Islet precursor cell (in vitro differentiated cells): ENCODE measurements at places on chromosomes 1 and 21.
A peak's percentile ranks its signal among the peaks of the same experiment; 100 is the strongest.

GRCh38 chr1:241323514-241324195, 33.4 kb downstream of the RGS7 start:
- DNase-seq = peak; percentile 81

DNA sequence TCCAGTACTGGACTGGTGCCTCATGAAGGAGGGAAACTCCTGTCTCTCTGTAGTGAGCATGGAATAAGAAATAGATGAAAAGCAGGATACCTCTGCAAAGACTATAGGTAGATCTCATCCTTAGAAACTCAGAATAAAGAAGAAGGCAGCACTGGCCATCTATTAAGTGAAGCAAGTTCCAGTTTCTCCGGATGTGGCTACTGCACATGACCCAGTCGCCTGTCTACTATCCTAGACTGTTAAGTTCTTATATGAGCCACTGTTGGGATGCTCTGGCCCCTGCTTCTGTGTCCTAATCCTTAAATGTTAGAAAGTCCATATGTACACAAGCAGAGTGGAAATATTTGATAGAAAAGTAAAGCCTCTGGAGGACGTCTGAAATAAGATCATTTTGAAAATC, 2.2 kb downstream of the FASLG start:
- DNase-seq = no peak

DNA sequence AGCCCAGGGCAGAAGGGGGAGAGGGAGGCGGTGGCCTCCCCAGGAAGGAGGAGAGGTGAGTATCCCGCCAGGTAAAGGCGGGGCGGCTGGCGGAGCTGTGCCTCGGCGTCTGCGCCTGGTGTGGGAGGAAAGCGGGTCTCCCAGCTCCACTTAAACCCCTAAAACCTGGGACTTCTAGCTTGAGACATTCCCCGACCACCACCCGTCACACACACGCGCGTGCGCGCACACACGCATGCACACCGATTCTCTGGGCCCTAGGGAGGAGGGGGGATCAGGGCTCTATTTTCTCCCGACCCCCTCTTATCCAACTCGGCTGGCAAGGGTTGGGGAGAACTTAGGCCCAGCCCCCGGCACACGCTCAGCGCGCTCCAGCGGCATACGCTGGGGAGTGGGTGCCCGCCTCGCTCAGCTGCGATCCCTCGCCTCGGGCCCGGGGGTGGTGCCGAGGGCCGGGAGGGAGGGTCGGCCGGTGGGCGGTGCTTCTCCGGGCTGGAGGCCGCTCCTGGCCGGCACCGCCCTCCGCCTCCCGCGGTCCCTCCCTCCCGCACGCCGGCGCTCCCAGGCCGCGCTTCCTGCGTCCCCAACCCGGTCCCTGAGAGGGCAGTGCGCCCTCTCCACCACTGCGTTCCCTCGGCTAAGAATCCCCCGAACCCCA, at the start of gene TMEM51:
Gene TMEM51, plus strand, starts transcription at position 564 of the 658 bp plus-strand sequence. CDS start 61,341 bp downstream, outside the sequence.
- peak; percentile 93 for DNase-seq

GRCh38 chr1:65417729-65418128, 2.7 kb upstream of the LEPR start:
- peak; percentile 59 for DNase-seq

DNA sequence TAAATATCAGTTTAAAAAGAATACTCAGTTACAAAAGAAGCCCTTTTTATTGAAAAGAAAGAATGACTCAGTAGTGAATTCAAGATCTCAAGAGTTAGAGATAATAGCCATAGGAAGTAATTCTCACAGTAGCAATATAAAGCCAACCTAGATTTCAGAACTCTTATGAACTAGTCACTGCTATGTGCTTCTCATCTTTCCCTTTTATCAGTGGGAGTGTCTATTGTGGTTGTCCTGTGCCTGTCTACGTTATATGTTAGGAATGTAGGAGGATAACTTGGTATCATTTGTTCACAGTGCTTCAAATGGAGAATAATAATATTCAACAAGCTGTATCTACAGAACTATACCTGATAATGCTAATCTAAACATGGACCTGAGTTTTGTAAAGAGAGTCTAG, 73.1 kb upstream of the RGS21 start:
- no peak for DNase-seq

DNA sequence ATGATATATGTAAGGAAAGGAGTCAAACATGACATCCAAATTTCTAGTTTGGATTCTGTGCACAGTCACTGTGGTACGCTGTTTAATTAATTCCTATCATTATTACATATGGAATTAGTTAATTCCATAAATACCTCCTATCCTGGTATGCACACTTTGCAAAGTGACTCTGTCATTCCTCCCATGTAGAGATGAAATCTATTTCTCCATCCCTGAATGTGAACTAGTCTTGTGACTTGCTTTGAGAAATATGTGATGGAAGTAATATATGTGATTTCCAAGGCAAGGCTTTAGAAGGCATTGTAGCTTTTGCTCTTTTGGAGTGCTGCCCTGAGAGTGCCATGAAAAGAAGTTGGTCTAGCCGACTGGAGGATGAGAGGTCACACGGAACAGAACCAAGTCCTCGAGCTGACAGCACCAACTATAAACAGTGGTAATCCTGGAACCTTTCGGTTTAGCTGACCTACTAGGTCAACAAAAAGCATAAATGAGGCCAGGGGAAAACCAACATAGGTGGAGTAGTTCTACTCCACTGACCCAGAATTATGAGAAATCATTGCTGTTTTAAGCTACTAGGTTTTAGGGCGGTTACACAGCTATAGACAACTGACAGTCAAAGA, 1.5 kb downstream of the SELENOF start:
- DNase-seq = no peak

DNA sequence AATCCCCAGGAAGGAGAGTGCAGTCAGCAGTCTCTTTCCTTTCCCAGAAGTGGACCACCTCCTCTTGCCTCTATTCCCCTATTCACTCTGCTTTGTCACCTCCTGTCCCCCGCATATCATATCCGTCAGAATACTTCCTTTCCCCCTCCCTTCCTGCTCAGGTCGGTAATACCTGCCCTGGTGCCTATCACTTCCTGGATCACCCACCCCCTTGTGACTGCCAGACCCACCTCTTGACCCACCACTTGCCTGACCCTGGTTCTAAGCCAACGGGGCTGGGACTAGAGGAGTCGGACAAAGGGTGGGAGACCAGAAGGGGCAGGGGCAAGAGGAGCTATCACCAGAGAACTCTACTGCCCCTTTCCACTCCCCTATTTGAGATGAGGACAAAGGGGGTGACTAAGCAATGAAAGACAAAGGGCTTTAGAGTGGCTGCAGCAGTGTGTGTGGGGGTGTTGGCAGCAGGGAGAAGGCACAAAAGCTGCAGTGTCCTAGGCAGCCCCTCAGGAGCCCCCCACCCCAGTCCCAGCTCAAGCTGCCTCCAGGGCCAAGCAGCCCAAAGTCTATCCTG, 1.7 kb upstream of the ADAMTS4 start:
- no peak for DNase-seq

GRCh38 chr1:204945565-204945977, 74.9 kb downstream of the NFASC start:
- no peak for DNase-seq

DNA sequence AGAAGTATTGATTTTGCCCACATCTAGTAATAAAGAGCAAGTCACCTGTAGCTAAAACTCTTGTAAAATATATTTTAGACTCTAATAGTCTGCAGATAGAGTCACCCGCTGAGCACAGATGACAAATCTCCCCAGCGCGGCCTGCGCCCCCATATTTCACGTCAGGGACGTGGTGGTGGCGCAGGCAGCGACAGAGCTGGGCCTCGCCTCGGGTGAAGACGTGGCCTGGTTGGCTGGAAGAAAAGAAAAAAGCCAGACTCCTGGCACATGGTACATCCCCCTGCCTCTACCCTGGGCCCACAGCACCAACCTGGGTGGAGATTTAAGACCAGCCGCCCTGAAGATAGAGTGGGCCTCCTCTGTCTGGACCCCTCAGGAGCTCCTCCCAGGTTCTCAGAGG, 6.0 kb upstream of the DMBX1 start:
- no peak for DNase-seq

GRCh38 chr1:165877940-165878556, 50.6 kb downstream of the UCK2 start:
- no peak for DNase-seq

DNA sequence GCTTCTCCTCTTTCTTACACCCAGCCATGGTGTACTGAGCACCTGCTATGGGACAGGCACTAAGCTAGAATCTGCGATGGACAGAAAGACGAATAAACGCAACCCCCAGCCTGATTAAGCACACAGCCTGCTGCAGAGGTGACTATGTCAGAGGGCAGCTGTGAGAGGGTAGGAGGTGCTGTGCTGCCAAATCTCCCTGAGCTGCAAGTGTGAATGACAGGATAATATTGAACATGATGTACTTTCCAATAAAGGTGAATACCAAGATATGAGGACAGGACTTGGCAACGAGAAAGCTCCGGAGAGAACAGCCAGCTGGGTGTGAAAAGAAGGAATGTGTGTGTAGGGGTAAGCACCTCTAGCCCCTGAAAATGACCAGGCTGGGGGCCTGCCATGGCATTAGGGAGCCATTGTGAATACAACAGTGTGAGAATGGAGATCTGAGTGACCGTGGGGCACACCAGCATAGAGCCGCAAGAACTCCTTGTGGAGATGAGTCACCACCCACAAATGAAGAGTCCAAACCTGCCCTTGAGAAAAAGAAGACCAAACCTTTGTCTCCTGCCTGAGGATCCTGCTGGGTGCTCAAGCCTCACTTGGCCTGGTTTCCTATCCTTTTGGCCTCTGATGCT, 83.0 kb upstream of the ATF3 start:
- no peak for DNase-seq

DNA sequence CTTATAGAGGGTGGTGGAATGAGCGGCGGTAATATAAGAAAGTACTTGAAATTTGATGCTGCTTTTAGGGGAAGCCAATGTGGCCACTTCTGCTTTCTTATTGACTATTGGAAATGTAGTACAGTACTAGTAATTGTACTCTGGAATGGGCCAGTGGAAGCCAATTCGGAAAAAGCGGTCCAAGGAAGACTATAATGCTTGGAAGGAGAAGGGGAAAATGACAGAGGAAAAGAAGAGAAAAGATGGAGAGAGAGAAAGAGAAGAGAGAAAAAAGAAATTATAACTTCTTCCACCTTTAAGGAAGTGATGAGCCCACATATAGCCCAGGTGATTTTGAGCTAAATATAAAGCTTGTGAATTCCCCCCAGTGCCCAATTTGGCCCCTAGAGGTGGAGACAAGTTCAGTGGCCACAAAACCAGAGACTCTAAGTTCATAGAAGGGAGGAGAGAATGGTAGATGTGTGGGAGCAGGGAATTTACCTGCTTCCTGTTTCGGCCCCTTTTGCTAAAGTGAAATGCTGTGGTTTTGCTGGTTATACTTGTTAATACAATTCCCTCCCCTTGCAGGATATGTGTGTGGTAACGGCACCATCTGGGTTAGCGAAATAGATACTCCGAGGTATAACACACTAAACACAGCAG, 35.7 kb upstream of the DUSP10 start:
- DNase-seq = no peak

DNA sequence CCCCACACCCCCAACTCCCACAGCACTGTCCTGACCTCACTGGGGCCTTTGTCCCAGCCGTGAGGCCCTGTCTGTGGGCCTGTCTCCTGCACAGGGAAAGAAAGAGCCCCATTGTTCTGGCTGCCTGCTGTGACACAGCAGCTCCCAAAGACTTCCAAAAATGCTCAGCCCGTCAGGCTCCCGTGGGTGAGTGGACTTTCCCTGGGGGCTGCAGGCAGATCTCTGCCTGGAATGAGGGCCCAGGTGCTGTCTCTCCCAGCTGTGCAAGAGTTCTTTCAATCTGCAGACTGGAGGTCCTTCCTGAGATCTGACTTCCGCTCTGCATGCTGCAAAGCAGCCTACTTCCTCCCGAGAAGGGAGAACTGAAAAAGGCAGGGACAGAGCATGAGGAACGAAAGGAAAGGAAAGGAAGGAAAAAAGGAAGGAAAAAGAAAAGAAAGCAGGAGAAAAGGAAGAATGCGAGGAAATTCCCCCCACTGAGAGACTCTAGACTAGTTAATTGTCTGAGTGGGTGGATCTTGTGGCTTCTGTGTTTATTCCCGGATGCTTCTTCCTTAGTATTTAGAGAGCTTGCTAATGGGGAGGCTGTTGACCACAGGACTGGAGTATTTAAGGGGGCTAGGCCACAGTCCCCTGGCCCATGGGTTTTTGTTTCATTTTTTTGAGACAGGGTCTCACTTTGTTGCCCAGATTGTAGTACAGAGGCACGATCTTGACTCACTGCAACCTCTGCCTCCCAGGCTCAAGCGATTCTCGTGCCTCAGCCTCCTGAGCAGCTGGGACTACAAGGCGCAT, 15.0 kb downstream of the NES start:
- peak; percentile 97 for DNase-seq

GRCh38 chr1:17883662-17884395, 128.7 kb downstream of the ACTL8 start:
- peak; percentile 22 for DNase-seq

DNA sequence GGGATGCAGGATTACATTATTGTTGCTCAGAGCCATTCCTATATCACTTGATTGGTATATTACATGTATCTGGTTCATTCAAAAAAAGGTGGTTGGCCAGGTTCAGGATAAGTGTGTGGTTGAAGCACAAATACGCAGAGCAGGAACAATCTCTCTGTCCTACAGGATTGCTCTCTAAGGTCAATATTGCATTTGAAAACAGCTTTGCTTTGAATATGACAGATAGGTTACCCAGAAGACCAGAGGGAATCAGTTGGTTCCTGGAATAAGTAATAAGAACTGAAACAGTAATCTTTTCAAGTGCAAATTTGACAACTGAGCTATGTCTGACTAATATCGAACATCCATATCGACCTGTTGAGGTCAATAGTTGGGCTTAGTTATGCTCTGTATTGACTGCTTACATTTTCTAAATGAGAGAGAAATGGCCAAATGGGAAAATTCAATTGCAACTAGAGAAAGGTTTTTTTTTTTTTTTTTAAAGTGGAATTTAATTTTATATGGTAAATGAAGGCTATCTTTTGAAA, 176.8 kb downstream of the ATP6V1G3 start:
- DNase-seq = no peak

GRCh38 chr21:42049578-42050430, 21.3 kb upstream of the UMODL1 start:
- no peak for DNase-seq

DNA sequence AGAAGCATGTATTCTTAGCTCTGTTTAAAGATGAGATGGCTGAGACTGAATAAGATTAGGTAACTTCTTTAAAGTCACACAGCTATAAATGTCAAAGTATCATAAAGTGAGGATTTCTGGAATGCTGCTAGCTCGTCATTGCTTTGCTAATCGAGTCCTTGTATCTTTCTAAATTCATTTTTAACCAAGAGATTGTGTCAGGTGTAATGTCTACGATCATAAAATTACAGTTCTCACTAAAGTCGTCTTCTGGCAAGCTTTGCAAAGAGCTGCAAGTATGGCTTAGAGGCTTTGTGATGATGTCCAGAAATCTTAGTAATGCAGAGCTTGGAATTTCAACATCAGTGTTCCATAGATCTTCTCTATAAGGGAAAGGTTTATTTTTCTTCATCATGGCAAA, 569.8 kb downstream of the LMO4 start:
- no peak for DNase-seq

GRCh38 chr1:15332525-15332924, 77.2 kb upstream of the EFHD2 start:
- no peak for DNase-seq

- DNase-seq = no peak
Observed at GRCh38 chr1:170592591-170593111, 60.7 kb downstream of the GORAB start.

- no peak for DNase-seq
Observed at GRCh38 chr1:209531006-209531405, 52.5 kb upstream of the CAMK1G start.
